ENCODE measurements at places on chromosomes 5 and 9. TPM values are rescaled to one million over a fixed set of nuclear protein-coding genes. Genes with fewer than 3 reads are reported as not detected.

DNA sequence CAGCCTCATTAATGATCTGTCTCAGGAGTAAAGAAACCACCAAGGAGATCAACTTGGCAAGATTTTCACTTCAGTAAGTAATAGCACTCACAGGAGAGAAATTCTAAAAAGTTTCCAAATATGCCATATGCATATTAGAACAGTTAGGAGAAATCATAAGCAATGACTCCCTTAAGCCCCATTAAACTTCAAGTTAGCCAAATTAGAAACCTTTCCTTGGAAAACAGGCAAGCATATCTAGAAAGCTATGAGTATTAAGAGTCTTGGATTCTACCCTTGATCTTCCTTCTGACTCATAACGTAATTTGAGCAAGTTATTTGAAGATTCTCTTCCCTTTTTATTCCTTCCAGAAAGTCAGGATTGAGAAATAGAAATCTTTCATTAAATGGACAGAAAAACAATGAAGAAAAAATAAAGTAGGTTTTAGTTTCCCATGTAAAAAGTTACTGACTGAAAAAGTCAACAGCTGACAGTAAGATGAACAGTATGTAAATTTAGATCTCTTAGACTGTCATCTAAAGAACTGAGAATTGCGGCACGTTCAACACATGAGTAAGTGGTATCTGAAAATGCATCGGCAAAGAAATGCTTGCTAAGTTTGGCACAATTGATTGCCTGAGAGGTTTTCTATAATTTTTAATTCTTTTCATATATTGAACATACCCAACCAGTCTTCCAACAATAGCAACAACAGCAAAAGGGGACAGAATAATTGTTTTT is 565.7 kb upstream of the FTMT start:
- DNase-seq = no peak

DNA sequence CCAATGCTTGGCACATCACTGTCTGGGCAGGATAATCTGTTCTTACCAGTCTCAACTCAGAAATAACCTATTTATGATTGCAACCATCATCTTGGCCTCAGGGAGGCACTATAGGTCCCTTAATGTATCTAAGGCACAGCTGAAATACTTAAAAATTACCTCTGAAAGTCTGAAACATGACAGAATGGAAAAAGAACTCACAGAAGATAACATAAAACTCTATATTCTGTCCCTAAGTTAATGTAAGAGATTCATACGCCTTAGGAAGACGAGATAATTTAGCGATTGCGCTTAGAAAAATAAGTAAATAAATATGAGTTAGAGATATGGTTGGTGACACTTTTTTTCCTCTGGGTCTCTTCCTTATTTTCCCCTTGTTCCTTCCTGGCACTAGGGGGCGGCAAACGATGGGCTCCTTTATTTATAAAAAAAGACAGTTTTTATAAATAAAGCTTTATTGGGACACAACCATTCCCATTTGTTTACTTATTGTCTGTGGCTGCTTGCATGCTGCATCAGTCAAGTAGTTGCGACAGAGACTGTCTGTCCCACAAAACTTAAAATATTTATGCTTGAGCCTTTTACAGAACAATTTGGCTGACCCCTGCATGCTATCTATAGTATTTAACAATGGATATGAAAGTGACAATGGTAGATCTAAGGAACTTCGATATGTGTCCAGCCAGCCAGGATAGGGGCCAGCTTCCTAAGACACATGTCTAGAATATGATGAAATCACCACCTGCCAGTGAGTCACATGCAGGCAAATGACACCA is 79.6 kb downstream of the PDE4D start:
- DNase-seq = no peak

GRCh38 chr5:75089137-75089536 is 36.8 kb upstream of the GCNT4 start:
- DNase-seq = no peak

DNA sequence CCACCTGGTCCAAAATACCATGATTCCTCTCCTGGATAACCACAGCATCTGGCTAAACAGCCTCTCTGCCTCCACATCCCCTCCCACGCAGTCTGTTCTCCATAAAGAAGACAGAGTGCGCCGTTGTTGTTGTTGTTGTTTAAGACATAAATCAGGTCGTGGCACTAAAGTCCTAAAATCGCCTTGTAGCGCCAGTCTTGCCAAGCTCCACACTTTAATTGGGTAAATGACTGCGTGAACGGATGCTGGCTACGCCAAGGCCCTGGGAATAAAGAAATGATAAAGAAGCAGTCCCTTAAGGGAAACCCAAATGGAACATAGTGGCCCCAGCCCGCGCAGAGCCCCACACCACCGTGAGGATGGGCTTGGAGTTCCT is 364 bp upstream of the SFXN1 start:
- no peak for DNase-seq

DNA sequence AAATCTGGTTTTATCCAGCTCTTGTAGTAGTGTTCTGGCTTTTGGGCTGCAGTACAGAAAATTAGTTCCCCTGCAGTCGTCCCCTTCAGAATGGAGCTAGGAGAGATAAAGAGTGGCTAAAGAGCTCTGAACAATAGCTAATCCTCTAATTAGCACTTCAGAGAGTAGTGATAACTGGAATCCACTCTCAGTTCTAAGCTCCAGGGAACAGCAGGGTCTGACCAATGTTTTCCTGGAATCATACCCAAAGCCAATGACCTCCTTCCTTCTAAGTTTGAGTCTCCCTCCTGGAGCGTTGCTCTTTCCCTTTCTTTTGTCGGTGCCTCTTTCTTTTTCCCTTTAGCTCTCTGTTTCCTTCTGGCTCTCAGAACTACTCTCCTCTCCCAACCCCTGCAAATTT is 47.4 kb downstream of the MFAP3 start:
- DNase-seq = no peak

DNA sequence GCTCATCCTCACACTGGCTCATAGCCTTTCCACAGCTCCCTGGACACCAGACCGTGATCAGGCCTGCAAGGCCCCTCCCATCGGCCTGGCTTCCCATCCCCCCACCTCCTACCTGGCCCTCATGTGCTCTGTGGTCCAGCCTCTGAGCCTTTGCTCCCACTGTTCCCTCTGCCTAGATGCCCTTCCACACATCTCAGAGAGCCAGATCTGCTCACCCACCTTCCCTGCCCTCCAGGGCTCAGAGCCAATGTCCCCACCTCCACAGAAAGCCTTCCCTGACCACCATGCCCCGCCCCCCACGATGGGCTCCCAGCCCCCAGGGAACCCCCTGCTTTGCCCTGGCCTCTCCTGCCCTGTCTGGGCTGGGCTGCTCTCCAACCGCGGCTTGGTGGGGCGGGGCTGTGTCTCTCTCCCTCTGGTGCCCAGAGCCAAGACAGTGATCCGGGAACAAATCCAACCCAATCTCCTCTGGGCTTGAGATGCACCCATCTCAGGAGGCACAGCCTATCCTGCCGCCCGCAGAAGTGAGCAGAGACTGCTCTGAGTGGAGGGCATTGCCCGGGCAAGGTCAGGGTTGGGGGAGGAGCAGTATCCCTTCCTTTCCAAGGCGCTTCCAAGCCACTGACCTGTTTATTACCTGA is 1.6 kb downstream of the NINJ1 start:
- no peak for DNase-seq

DNA sequence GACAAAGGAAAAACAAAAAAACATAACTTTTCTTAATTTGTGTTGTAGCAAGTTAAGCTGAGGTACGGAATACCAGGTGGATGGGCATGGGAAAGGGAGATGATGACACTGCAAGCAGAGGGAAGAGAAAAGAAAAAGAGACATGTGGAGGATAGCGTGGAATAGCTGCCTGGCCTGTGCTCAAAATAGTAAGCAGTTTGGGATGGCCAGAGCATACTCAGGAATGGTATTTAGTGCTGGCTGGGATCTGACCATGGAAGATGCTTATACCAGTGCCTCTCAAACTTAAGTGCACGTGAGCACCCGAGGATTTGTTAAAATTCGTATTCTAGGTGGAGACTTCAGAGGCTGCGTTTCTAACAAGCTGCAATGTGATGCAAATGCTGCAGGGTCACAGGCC is 41.3 kb downstream of the LNPEP start:
- no peak for DNase-seq

GRCh38 chr5:109691996-109692395 is 2.3 kb downstream of the MAN2A1 start:
- no peak for DNase-seq

DNA sequence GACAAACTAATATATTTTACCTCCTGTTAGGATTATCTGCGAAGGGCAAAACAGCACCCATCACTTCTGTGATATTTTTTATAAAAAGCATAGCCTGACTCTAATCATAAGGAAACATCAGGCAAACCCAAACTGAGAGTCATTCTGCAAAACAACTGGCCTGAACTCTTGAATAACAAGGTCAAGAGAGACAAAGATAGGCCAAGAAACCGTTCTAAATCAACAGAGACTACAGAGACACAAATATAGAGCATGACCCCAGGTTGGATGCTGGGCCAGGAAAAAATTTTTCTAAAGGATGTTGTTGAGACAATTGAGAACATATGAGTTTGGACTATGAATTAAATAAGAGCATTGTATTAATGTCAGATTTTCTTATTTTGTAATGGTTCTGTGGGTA is 384.9 kb downstream of the NFIB start:
- DNase-seq = no peak

- DNase-seq = no peak
Measured at GRCh38 chr5:61455179-61456006, 123.3 kb downstream of the ZSWIM6 start.

DNA sequence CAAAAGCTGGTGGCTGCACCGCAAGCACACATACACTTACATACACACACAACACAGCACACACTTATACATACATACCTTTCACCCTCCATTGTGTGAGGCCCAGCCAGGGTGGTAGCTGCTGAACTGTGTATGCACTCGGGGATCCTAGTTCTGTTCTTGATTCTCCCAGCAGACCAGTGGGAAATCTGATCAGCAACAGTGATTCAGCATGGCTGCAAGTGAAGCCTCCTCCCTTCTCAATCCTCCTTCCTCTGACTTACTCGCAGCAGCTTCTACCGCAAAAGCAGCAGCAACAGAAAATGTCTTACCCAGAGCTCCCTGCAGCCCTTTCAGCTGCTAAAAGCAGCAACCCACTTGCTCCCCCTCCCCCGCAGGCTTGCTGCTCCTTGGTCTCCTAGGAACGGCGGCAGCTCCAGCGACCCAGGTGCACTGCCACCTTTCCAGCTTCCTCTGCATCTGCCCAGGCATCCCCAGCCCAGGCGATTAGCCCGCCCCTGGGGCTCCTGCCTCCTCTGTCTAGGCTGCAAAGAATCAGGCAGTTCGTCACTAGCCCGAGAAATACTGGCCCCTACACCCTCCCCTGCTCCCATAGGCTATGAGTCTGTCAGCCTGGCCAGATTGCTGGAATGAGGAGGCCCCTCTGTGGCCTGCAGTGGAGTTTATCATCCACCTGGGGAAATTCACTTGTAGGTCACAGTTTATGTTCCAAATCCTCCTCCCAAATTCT is at the start of gene KLHL3:
Gene KLHL3 (minus strand): TSS at position 535 of the 730 bp plus-strand sequence. CDS start 443 bp downstream, at position 92.
- peak; percentile 39 for DNase-seq

DNA sequence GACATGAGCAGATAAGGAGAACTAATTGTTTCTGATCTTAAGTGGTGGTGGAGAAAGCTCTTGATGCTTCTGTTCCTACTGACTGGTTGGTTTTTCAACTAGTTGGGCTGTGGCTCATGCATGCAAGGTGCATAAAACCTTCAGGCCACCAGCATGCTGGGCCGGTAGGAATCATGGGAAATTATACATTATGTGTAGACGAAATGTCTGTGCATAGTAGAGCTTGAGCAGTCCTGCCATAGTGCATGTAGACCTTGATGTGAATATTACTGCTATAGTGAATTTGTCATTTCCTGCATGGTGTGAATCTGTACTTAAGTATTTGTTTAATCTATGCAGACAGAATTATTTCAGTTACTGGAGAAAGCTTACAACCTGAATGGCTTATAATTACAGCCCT is 433.6 kb upstream of the ADAMTSL1 start:
- DNase-seq = no peak

DNA sequence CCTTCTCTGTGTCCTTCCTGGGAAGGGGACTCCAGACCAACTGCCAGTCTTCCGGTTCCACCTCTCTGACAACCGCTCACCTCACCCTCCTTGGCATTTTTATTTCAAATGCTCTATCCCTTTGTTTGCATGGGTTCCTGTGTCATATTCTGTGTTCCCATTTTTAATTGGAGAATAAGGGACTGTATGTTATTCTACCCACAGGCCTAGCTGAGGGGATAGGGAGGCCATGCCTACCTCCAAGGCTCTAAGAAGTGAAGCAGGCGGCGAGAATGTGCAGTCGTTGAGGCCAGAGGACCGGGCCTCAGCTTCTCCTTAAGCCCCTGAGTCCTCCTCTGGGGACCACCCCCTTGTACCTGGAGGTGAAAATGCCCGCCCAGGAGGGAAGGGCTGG is 936 bp upstream of the WDR5 start:
- no peak for DNase-seq

DNA sequence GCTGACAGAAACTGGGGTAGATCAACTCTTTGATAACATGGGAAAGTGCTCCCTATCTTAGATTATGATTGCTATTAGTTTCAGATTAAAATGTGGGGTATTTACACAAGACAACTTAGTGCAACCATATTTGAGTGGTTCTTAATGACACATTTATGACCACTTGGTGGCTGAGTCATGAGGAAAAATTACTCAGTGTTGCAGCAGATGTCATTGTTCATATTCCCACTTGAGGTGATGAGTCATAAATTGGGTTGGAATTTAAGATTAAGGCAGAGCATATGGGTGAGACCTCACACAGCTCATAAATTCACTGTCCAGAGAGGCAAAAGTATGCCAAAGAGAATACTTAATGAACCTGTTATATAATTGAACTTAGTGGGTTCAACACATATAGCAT is 408.3 kb downstream of the DMRT2 start:
- DNase-seq = no peak

GRCh38 chr5:91194824-91195381 is 188.2 kb downstream of the ARRDC3 start:
- no peak for DNase-seq

DNA sequence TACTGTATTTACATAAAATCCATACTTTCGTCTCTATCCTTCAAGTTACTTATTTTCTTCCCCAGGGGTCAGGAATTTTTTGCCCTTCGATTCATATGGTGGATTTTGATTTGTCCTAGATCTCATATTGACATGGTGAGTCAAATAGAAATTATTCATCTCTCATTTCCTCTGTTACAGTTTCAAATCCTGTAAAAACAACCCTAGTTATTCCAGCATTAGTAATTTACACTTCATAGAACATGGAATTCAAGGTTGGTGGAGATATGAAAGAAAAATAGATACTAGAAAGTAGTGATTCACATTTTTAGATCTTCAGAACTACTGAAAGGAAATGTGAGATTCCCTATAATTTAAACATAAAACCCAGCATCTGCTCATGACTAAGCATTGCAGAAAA is 1331.0 kb upstream of the CDH9 start:
- no peak for DNase-seq

- DNase-seq = no peak
Measured at GRCh38 chr5:144040615-144041305, 129.7 kb downstream of the YIPF5 start.

PCDHB15 gene
- total RNA-seq = not detected

EGFL7 gene
- 1.6 TPM for total RNA-seq

DDX4 gene
- not detected for total RNA-seq

ZNF366 gene
- total RNA-seq = not detected

PHYHD1 gene
- 0.54 TPM for total RNA-seq

CENPK gene
- 89.8 TPM for total RNA-seq

ARSI gene
- not detected for total RNA-seq

OTP gene
- not detected for total RNA-seq

TPPP gene
- 0.10 TPM for total RNA-seq
